ENCODE measurements at places on chromosomes 1 and 21.

- no peak for DNase-seq
Observed at GRCh38 chr1:69697340-69697739, 129.6 kb downstream of the LRRC7 start.

DNA sequence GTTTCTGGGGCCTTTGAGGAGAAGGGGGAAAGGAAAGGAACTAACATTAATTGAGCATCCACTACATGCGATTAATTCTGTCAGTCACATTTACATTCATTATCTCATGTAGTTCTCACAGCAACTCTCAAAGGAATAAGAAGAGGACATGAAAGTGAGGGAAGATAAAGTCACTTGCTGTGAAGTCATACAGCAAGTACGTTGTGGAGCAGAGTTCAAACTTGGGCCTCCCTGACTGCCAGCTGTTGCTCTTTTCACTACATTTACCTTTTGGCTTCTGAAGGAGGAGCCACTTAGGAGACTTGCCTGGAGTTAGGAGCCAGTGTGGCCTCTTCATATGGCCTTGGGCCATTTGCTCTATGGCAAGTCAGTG is 6.2 kb downstream of the ZNF691 start:
- no peak for DNase-seq

GRCh38 chr1:30761381-30762151 is 4.0 kb upstream of the LAPTM5 start:
- no peak for DNase-seq

GRCh38 chr1:53552981-53553733 is 94.0 kb downstream of the DMRTB1 start:
- DNase-seq: no peak

GRCh38 chr1:209349363-209350308 is 233.9 kb upstream of the CAMK1G start:
- no peak for DNase-seq

DNA sequence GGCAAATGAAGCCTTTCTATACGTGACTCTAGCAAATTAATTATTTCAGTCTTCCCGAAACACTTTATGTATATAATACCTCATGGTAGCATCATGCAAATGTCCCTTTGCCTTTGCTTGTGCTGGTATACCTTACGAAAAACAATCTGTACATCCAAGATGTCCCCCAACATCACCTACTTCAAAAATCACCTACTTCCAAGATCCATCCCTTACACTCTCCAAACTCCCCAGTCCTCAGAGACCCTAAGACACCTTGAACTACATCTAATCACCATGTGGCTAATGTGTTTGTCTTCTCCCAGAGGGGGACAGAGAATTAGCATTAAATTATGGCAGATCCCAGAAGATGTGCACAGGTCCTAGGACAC is 46.5 kb upstream of the CRNN start:
- no peak for DNase-seq

DNA sequence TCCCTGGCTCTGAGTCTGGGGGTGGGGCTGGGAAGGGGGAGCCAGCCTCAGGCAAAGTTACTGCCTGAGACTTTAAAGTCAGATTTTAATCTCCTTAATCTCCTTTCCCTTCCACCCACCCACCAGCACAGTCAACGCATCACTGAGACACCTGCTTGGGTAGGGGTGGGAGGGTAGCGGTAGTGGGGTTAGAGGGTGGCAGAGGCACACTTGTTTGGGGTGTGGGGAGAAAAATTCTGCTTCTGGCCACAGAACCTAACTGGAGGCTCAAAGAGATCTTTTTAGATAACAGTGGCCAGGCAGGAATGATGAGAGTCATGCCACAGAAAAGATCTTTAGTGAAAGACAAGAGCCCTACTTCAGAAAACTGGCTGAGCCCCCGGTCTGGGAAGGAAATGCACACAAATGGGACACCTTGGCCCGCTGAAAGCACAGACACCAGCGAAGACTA is 44.1 kb downstream of the CD247 start:
- DNase-seq: no peak

DNA sequence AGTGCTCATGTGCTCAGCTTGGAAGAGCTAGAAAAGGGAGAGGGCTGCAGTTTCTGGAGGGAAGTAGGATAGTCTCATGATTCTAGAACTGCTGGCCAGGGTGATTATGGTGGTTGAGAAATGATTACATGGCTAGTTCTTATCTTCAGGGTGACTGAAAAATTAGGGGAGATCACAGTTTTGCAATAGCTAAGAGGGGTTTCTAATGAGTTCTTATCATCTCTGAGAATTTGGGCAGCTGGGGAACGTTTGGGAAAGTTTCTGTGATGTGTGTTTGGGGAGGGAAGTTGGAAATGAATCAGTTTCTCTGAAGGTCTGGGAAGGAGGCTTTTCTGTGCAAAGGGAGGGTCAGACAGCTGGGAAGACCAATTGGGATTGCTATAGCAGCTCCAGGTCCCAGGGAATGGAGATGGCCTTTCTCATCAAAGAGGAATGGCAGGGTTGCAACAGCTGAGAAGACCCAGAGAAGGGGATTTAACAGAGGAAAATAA is 7.6 kb upstream of the RHOU start:
- DNase-seq: no peak

- no peak for DNase-seq
Observed at GRCh38 chr1:19128968-19129514, 81.0 kb downstream of the UBR4 start.

All from stimulated activated CD4-positive, alpha-beta T cell treated with anti-CD3 and anti-CD28 coated beads, TNF-alpha, amount 100 ng/mL, for 1 hour (primary cell).